ENCODE measurements at places on chromosomes 13 and 19. TPM values are rescaled to one million over a fixed set of nuclear protein-coding genes. Genes with fewer than 3 reads are reported as not detected.

DNA sequence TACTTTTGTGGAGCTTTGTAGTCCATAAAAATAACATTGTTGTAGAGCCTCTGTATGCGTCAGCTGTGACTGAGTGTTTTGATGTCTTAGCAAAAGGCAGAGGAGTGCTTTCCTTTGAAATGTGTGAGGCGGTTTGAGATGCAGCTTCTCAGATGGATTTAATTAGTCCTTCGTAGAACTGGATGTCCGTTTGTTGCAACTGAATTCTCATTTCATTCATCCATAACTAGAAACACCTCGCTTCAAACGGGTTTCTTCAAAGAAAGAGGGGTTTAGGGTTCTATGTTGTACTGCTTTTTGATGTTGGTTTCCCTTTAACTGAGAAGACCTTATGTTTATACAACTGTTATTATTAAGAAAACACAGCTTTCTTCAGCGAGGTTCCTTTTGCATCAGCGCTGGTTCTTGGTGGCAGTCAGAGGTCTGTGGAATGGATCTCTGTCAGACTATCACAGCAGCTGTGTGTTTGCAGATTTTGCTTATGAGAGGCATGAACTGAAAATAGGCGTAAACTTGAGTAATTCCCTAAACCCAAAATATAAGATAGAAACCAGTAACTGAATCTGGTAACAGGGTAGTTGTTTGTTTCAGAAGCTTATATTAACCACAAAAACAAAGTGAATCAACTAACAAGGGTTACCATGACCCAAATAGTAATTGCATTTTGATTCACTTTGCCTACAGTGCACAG, 194.4 kb downstream of the GGACT start:
- DNase-seq = peak; percentile 22

GRCh38 chr13:92514420-92515125, 712.0 kb upstream of the GPC6 start:
- DNase-seq = no peak

The WDR62 gene
- 44.5 TPM for total RNA-seq

The ZNF675 gene
- total RNA-seq = 23.6 TPM

The FAM216B gene
- total RNA-seq = not detected

DNA sequence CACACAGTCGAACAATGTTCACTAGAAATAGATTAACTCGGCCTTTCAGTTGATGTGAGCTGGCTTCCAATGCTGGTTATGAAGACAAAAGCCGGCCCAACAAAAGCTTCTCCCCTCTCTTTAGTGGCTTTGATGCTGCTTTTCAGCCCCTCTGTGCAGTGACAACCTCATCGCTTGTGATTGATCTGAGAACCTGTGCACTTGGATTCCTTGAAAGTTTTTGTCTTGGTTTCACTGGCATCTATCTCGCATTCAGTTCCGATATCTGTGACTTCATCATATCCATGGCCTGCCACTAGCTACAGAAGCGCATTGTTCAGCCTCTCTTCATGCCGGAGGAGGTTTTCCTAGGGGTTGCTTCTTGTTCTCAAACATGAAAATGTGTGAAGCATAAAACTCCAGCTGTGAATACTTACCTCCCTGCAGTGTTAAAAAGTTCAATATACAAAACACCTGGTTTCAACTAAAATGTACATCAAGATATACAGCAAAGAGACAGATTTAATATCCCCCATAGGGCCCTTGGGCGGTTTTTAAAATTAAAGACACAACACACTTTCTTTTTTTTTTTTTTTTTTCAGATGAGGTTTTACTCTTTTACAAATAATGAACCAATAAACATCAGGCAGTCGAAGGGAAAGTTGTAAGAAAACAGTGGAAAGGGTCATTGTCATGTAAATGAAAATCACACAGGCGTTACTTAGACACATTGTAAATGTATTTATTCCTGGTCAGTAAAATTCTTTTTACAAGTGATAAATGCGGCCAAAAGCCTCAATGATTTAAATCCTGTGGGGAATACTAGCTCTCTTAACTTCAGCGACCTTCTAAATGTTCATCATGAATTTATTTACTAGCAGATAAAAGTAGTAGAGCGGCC, 1252.8 kb downstream of the EFNB2 start:
- no peak for DNase-seq

- DNase-seq = no peak
Measured at GRCh38 chr13:110245416-110245899, 61.5 kb downstream of the COL4A1 start.

The CEACAM1 gene
- 22.5 TPM for total RNA-seq

GRCh38 chr13:111539252-111539651, 218.8 kb downstream of the TEX29 start:
- no peak for DNase-seq

- no peak for DNase-seq
Measured at GRCh38 chr13:42413484-42413815, 141.5 kb downstream of the AKAP11 start.

GRCh38 chr19:43751466-43752220, 3.1 kb downstream of the SMG9 start:
- DNase-seq = no peak

DNA sequence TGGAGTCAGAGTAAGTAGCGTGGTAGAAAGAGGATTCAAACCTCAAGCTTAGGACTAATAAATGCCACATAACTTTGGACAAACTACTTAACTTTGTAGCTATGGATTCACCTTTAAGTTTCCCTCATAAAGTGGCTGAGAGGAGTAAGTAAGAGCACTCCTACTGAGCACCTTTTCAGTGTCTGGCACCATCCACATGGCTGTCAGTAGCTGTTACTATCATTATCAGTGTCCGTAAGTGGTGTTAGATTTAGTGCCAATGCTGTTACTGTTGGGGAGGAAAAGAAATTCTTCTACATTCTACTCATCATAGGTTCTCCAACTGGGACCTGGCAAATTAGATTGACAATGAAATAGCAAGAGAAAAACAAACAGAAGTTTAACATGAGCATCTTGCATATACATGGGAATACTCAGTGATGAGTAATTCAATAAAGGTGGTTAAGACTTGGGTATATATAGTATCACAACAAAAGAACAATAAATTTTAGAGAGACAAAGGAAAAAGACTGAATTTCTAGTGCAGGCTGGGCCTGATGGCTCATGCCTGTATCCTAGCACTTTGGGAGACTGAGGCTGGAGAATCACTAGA, 165.6 kb upstream of the NBEA start:
- no peak for DNase-seq

DNA sequence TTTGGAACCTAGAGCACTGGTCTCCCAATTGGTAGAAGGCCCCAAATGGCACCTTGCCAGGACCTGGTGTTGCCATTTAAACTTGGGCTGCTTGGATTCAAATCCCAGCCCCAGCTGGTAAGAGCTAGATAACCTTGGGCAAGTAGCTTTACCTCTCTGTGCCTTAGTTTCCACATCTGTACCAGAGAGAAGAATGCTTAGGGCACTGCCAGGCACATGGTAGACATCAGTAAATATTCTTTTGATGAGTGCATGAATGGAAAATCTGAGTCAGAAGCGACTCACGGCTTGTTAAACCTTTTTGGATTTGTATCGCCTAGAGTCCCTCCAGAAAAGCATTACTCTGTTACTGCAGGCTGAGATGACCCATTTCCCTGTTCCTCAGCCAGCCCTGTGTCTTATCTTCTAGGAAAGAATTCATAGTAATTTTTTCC, 90.9 kb downstream of the SIPA1L3 start:
- DNase-seq = no peak

- DNase-seq = no peak
Measured at GRCh38 chr19:46495786-46496099, at the start of gene PNMA8B. Gene PNMA8B, minus strand, starts transcription at chr19:46495867. Its CDS starts 402 bp downstream, at chr19:46495465.

GRCh38 chr19:15448778-15449619, 757 bp downstream of the WIZ start:
- DNase-seq = no peak

The ADPRHL1 gene
- 0.87 TPM for total RNA-seq

DNA sequence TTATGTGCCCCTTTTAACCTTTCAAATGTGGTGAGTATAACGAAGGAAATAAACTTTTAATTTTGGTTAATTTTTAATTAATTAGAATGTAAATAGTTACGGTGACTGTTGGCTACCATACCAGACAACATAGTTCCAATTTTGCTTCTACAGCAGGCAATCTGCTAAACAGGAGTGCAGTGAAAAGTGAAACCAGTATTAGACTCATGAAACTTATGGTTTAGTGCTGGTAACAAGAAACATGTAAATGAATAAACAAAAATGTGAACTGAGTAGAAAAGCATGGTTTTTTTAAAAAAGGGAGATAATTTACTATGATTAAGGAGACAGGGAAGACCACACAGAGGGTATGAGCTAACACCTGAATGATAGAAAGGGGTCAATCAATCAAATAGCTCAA, 478.4 kb downstream of the PCDH9 start:
- no peak for DNase-seq
